ENCODE measurements at places on chromosomes 3 and 15.

GRCh38 chr15:59689626-59690236, 611 bp upstream of the BNIP2 start:
- DNase-seq, result peak; percentile 31

DNA sequence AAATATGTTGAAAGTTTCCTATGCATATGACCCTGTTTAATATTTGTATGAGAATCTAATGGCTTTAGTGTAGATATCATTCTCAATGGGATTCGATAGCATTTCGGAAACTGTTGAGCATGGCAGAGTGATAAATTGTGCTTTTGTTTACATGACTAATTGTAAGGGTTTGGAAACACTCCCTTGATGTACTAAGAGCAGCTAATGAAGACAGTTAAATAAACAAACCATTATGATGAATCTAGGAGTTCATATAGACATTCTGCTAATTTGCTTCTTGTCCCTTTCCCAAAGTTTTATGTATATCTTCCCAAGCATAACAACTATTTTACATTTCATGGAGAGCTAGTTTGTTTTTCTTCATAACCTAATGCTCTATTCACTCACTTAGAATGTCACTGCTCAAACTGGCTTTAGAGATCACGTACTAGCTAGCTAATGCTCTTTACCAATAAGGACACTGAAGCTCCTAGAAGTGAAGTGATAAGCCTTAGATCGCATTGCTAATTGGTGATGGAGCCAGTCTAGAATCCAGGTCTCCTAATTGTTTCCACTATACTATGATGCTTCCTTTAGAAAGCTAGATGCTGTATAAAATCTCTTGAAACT, 140.8 kb downstream of the TP63 start:
- DNase-seq, result no peak

DNA sequence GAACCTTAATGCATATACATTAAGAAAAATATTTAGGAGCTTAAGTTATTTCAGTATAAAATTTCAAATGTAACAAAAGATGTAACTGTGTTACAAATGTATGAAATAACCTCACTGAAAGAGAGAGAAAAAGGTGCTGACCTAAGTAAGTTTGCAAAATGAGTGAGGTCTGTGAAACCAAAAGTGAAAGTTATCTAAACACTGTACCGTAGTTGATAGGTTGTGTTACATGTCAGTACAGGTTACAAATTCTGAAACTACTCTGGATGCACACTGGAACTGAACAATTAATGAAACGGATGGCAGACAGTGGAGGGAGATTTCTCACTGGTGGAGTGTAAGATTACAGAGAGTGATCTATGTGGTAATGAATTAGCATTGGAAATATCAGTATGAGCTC, 420.7 kb downstream of the ZNF385D start:
- no peak for DNase-seq

- DNase-seq, result peak; percentile 65
Measured at GRCh38 chr15:41621200-41622193, 38.7 kb upstream of the MGA start.

DNA sequence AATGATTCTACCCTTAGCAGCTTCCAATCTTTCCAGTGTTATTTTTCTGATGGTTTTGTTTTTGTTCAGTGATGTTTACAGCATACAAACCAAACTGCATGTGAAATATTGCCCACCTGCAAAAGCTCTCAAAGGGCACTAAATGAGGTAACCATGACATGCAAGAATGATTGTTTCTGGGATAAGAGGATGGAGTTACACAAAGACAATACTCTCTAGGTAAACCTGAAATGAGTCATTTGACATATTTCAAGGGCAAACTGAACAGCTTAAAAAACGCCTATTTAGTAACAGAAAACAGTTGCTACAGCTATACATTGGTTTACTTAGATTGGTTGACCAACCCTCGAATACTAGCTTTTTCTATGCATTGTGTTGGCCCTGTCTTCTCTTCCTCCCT, 481.7 kb downstream of the ZPLD1 start:
- no peak for DNase-seq

DNA sequence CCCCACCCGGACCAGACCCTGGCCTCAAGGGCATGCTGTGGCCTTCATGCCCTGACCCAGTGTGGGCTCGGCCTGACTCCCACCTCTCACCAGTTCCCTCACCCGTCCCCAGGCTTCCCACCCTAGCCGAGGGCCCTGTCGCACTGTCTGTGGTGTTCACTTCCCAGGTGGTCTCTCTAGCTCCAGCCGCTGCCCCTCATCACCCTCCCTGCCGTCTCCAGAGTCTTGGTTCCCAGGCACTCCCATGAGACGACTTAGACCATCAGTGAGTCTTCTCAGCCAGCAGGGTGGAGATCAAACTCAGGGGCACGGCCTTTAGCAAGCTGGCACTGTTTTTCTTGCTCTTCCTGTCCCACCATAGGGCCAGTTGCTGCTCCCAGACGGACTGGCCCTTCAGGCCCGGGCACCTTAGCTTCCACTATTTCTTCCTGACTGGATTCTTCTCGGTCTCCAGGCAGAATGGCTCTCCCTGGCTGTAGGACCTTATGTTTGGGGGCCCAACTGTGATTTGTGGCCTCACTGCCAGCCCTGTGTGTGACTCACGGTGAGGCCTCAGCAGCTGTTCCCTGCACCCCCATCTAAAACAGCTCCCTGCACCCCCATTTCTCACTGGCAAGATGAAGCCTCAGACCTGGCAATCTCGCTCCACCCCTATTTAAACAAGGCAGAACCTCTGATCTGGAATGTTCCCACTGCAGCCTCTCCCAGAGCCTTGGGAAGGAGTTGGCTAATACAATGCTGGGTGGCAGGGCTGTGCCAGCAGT, 9.4 kb upstream of the PCSK6 start:
- no peak for DNase-seq

GRCh38 chr3:34925851-34926250, 713.5 kb upstream of the ARPP21 start:
- no peak for DNase-seq

DNA sequence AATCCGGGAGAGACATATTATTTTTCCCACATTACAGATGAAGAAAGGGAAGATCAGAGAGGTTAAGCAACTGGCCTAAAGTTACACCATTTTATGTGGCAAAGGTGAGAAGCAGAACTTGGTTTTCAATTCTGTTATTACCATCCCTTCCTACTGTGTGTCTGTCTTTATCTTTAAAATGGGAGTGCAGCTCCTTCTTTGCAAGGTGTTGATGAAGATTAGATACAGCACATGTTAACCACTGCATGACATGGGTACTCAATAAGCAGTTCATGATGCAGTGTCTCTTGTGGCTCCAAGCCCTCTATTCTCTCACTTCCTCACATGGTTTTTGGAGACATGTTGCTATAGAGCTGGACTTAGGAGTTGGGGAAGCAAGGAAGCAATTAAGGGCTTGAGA, 23.1 kb upstream of the TBC1D21 start:
- no peak for DNase-seq

GRCh38 chr3:140760324-140761075, 82.6 kb downstream of the TRIM42 start:
- no peak for DNase-seq

GRCh38 chr3:138065949-138066348, 49.5 kb downstream of the DZIP1L start:
- DNase-seq, result no peak

GRCh38 chr3:25888892-25889524, 99.1 kb downstream of the OXSM start:
- DNase-seq, result no peak

- no peak for DNase-seq
Measured at GRCh38 chr3:35322070-35322469, 317.3 kb upstream of the ARPP21 start.

GRCh38 chr3:14122301-14122700, 2.4 kb downstream of the CHCHD4 start:
- no peak for DNase-seq

- DNase-seq, result no peak
Measured at GRCh38 chr3:98070840-98071239, 16.1 kb upstream of the OR5AC2 start.

DNA sequence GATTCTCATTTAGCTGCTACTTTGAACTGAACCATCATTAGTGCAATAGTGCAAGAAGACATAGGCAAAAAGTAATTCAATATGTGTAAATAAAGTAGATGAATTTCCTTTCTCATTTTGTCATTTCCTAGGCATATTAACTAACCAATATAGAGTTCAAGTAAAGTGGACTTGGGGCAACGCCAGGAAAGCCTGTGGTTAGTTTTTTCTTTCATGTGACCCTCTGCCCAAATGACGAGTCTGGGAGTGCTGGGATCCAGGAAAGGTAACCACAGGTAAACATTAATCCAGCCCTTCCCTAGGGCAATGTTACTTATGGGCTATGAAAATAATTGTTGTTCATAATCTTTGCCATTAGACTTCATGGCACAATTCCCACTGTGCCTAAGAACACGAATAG, 181.0 kb downstream of the VPS13C start:
- DNase-seq, result no peak

DNA sequence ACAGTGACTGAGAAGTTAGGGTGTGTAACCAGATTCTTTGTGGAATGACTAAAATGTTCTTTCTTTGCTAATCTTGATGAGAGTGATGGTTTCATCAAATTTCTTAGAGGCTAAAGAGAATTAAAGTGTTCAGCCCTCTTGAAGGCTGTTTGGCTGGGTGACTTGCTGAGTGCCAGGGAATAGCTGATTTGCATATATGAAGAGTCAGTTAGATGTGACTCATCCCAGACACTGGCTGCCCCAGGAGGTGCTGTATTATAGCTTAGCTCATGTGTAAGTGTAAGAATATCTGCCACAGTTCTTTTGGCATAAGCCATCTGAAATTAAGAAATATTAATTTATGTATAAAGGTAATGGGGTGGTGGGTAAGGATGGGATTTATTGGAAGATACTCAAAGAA, 535.1 kb downstream of the NLGN1 start:
- DNase-seq, result no peak

GRCh38 chr3:159726231-159726964, 262.2 kb upstream of the IL12A start:
- no peak for DNase-seq
